ENCODE measurements at places on chromosomes 5 and 9.

DNA sequence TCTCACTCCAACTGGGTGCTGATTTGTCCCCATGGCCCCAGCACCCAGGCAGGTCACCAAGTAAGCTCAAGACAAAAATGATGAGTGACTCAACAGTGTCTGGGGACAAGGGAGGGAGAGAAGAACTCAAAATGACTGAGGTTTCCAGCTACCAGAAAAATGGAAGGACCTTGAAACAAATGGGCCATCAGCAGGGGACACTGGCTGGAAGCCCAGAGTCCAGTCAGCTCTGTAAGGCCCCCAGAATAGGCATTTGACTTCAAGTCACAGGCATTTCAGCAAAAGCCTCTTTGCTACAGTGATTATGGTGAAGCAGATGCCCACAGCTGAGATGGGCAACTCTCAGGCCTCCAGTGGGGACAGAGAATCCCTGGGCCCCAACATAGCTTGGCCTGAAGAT lies 139.0 kb upstream of the GABRP start:
- DNase-seq: no peak

DNA sequence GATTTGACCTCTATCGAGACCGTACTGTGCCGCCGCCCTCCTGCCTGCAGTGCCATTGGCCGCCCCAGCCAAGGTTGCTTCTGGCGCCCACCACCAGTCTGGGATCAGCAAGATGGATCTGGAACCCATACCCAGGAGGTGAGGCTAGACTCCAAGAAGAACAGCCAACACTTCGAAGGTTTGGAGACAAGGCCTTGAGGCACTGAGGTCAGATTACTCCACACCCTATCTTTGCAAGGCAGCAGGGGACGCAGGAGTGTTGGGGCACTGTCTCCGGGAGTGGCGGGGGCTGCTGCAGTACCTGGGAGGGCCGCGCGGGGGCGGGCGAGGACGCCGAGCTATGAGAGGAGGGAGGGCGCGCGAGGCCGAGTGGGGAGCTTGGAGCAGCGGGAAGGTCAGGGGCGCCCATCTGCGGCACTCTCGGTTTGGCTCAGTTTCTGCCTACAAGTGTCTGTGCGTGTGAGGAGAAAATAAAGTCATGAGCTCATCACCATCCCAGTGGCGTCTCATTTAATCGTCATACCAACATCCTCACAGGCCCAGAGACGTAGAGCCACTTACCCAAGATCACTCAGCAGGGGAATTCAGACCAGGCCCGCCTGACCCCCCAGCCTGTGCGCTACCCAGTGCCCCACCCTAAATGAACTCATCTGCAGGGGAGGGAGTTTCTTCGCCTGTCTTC lies 20.5 kb upstream of the PSD2 start:
- DNase-seq: peak; percentile 78

DNA sequence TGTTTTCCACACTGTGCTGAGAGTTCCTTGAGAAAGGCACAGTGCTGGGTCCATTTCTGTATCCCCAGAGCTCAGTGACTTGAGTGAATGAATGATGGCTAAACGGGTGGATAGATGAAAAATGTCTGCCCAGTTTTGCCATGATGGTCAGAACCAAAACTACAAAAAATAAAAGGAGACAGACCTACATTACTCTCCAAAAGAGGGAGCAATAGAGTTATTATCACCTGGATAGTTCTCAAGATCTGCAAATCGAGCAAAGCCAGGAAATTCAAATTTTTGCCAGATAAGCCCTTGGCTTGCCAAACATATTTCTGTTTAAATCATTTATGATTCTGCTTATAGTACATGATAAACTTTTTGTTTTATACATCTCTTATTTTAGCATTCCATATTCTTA lies 214.2 kb upstream of the ZNF462 start:
- no peak for DNase-seq

GRCh38 chr5:64685866-64686265 lies 4.4 kb upstream of the SHISAL2B start:
- no peak for DNase-seq

DNA sequence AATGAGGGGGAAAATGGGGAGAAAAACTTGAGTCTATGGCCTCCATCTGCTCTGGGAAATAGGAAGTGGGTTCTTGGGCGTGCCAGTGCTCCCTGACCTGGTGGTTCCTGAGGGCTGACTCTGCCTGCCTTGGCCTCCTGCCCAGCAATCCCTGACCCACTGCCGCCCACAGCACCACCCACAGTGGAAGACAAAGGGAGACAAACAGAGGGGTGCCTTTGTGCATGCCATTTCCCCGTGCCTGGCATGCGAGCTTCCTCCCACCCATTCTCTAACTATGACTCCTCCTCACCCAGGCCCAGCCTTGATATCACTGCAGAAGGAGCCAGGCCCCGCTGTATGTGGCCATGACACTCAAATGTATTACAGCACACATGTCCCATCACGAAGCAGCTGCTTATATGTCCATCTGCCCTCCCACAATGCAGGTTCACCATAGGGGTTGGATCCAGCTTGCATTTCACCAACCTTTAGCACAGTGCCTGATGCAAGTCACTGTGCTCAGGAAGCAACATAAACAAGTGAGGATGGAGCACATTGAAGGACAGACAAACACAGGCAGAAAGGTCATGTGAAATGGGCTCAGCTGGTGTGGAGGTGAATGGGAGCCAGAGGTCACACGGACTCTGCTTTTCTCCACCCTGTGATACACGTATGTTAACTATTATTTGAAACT lies 84.4 kb downstream of the ADRB2 start:
- no peak for DNase-seq

GRCh38 chr5:15304914-15305834 lies 194.8 kb upstream of the FBXL7 start:
- DNase-seq: no peak

- DNase-seq: no peak
Measured at GRCh38 chr9:31519826-31520225, 864.6 kb upstream of the ACO1 start.

GRCh38 chr5:149053072-149053695 lies 9.7 kb downstream of the SH3TC2 start:
- DNase-seq: peak; percentile 27

- DNase-seq: no peak
Measured at GRCh38 chr5:16507716-16508115, 42.1 kb upstream of the ZNF622 start.

- DNase-seq: no peak
Measured at GRCh38 chr5:100706776-100707175, 171.6 kb downstream of the FAM174A start.

GRCh38 chr5:146646441-146646840 lies 130.5 kb upstream of the GPR151 start:
- DNase-seq: no peak

DNA sequence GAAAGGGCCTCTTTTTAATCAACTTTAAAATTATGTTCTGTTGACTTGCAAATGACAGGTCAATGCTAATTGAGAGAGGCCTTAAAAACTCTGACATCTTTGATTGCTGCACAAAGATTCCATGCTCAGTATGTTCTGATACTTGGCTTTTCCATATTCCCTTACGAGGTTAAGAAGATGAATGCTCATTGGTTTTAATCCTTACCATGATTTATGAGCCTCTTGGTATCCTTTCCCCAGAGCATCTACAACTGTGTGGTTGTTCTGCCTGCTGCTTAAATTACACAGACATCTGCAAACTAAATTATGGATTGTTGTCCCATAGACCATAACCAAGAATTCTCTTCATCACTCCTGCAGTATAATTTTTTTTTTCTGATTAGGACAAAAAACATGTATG lies 352.6 kb downstream of the CDH12 start:
- no peak for DNase-seq

DNA sequence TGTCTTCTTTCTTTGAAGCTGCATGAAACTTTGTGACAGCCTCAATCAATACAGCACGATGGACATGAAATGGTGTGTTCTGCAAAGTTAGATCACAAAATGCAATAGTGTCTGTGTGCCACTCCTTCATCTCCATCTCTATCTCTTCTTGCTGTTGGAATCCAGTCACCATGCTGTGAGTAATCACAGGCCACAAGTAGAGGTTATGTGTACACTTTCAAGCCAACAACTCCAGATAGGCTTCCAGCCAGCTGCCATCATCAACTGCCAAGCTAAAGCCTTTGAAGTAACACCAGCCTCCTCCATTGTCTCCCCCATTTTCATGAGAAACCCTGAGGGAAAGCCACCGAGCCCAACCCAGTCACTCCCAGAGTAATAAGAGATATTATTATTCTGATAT lies 360.6 kb downstream of the PTPRD start:
- DNase-seq: no peak

DNA sequence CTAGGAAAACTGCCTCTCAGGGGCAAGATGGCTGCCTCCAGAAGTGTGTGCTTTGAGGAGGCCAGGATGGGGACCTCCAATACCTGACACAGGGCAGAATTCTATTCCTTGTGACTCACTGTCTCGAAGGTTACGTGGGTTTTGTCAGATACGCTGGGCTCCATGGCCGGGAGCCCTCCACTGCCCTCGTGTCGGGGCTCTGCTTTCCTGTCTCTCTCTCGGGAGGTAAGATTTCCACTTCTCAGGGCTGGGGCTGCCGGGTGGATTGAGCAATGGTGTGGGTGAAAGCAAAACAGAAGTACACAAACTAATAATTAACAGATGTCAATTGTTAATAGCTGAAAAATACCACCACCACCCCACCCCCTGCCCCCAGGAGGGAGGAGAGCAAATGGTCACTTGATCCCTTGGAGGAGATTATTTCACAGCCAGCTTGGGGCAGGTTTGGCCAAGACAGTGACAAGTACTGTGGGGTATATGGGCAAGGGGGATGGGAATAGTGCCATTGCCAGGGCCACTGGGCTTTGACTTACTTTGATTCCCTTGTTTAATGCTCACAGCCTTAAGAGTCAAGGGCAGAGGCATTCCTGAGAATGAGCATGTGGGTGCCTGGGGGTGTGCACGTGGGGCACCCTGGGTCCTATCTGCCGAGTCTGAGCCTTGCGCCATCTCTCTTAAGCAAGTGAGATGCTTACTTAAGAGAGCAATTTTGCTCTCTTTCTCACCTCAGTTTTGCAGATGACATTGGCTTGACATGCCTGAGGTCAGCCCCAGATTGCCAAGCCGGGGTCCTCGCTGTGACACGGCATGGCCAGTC lies 28.8 kb upstream of the DAB2IP start:
- DNase-seq: no peak

DNA sequence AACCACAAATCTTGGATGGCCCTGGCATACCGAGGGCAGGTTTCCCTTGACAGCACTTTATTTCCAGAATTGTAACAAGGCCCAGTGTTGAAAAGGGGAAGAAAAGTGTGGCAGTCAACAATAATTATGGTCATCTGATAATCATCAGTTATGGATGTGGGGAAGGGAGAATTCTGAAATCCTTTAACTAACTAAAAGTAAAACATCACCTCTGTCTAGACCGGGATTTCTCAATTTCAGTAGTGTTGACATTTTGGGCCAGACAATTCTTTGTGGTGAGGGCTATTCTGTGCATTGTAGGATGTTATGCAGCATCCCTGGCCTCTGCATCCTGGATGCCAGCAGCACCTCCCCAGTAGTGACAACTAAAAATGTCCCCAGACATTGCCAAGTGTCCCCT lies 140.4 kb downstream of the PSAT1 start:
- DNase-seq: no peak

GRCh38 chr9:125752070-125752628 lies 5.0 kb downstream of the PBX3 start:
- peak; percentile 15 for DNase-seq

GRCh38 chr5:88778736-88779135 lies 104.2 kb downstream of the MEF2C start:
- no peak for DNase-seq

DNA sequence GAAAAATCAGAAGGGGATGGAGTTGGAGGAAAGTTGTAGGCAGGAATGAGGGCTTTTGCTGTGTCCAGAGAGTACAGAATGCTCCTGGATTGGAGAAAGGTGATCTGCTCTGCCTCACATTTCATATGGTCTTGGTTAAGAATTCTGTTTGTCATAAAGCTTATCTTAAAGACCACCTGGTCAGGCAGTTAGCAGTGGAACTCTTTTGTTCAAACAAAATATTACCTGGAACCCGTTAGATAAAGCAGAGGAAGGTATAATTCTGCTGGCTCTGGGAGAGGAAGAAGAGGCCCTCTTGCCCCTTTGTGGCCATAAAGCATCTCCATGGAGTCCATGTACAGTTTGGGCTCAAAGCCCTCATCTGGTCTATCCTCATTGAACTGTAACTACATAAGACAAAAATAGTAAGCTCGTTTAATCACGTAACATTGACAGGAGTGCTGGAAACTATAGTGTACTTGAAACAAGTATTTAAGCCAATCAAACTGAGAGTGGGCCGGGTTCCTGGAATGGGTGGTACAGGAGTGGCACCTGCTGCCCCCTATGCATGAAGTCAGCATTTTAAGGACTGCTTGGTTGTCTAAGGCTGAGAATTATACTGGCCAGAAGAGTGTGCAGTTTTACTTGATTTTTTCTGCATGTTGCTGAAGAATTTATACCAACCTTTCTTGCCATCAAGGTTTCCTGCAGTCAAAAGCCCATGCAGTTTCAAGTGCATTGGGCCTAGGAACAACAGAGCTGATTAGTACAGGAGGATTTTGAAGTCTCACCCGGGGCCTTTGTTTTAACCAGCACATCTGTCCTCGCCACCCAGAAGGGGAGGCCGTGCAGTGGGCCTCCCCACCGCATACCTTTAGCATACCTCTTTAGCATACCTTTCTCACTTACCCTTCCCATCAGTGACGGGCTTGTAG lies 39.9 kb downstream of the STXBP1 start:
- peak; percentile 13 for DNase-seq

DNA sequence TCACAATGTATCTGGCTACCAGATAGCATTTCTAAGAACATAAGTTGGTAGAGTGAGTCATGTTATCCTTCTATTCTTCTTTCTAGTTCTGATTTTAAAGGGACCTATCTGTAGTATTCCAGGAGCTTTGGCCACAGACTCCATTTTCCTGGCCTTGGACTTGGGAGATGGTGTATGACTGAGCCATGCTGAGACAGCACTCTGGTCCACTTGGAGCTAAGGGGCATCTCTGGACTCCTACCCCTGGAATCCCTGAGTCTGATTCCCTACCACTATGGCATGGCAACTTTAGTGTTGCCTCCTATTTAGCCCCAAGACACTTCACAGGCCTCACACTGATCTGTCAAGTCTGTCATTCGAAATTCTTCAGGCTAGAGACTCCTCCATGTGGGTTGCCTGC lies 58.8 kb downstream of the BAAT start:
- DNase-seq: no peak

DNA sequence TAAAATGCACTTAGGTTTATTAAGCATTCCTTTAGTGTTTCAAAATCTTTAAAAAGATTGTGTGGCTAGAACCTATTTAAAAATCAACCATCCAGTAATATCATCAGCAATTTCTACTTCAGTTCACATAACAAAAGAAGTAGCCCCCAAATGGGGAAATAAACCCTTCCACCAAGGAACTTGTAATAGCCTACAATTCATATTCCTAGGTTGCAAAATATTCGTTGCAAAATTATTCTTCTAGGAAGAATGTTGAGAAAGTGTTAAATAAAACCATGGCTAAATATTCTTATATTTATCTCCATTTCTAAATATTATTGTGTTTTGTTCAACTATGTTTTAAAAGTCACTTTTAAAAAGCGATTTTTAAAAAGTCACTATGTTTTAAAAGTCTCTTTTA lies 177.9 kb upstream of the PRLR start:
- no peak for DNase-seq

GRCh38 chr9:69093471-69094103 lies 58.0 kb downstream of the FXN start:
- no peak for DNase-seq

Measured in lung (tissue), 17 donors.